Left ventricle myocardium superior (tissue), 1 donor: ENCODE measurements at places on chromosomes 12 and 14. TPM values are rescaled to one million over a fixed set of nuclear protein-coding genes. Genes with fewer than 3 reads are reported as not detected.

GRCh38 chr12:87704374-87704773, 324.8 kb downstream of the C12orf50 start:
- DNase-seq = no peak

DNA sequence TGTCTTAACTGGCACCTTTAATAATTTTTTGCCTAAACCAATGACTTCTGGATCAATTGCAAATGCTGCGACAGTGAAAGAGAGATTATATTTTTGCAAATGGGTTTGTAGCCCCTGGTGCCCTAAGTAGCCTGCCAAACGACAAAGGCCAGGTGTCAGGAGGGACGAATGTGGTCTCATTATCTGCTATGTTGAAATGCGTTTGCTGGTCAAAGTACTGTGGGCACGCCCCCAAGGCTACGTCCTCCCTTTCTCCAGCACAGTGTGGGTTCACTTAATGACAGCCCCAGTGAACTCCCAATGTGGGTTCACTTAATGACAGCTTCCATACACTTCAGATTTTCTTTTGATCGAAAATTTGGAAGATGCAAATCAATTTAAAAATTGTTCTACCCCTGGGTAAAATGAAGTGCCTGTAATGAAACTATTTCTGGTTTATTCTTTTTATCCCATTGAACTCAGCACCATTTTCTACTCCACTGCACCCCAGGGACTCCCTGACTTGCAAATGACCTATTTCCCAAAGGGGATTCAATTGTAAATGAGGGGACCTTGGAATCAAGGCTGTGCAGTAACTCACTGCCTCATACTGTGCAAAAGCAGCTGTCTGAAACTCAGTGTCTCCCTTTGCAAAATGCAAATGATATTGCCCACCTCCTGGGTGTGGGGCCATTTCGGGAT, 1.4 kb downstream of the SERPINA11 start:
- no peak for DNase-seq

DNA sequence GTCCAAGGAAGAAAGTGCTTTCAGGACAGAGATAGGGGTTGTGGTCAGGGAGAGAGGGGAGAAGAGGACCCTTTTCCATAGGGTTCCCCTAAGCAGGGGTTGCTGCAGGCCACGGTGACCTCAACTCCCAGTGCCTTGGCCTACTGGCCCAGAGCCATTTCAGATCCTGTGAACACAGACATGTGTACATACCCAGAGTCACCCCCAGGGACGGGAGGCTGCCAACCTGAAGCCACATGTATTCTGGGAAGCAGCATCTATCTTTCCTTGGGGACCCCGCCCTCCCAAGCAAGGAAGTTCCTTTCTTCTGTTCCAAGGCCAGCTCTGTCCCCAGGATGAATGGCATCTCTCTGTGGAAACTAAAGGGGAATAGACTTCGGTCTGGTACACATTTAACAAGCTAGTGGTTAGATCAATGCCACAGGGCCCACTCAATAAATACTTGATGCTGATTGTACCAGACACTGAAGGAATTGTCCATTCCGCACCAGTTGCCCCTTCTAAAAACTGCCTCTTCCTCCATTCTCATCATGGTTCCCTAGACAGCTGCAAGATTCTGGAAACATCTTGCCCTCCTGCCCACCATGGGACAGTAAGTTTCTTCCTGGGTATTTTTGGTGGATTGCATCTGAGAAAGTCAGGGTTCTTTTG, 25.2 kb upstream of the DGLUCY start:
- no peak for DNase-seq

DNA sequence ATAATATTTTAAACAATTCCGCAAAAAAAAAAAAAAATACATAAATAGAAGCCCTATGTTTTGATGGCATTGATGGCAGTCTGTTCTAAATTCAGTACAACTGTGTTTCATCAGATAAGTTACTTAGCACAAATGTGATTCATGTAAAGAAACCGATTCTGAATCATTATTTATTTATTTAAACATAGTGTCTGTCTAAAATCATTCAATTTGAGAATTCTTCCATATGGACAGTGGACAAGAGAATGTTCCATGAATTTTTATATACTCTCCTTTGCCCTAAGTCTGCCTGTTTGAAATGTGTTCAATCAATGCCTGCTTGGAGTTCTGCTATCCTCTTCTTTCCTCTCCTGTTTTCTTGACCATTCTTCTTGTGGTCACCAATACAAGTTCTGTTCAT, 126.5 kb downstream of the PDE3A start:
- no peak for DNase-seq

- DNase-seq = no peak
Observed at GRCh38 chr14:95256002-95256775, 63.5 kb downstream of the CLMN start.

DNA sequence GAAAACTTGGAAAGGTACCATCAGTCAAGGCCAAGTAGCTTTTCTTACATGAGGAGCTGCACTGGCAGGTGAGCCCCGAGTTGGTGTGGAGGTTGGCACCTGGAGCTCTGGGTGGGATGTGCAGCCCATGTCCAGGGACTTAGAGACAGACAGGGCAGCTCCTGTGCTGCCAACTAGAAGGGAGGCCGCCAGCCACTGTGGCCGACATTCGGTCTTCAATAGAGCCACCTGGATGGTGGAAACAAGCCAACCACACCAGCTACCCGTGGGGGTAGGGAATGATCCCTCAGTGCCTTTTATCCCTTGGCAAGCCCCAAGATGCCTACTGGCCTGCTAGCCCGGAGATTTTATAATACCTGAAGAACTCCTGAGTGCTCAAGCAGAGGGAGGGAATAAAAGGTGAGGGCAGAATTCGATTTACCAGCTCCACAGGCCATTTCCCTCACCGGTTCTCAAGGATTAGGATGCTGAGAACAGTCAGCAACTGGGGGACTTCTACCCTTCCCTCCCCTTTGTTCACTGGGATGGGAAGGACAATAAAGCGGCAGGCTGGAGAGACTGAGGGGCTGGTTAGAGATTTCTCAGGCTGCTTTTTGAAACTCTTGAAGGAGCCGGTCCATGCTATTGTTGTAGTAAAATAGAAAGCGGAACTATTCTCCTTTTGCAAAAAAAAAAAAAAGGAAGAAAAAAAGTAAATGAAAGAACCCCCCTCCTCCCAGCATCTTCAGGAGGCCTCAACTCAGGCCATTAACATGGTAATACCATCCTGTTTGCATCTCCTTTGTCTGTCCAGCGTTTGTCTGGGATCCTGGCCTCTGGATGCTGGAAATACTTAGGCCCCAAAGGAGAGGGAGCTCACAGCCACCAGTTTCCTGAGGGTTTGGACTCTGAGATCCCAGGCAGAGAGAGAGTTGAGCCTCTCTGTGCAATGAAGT, 321.6 kb downstream of the ZFP36L1 start:
- peak; percentile 26 for DNase-seq

GRCh38 chr12:84807249-84807648, 105.3 kb downstream of the SLC6A15 start:
- DNase-seq = no peak

- peak; percentile 88 for DNase-seq
Observed at GRCh38 chr14:104436047-104436591, 143.4 kb upstream of the C14orf180 start.

- no peak for DNase-seq
Observed at GRCh38 chr12:99232324-99232723, 415.2 kb upstream of the GARIN6 start.

DNA sequence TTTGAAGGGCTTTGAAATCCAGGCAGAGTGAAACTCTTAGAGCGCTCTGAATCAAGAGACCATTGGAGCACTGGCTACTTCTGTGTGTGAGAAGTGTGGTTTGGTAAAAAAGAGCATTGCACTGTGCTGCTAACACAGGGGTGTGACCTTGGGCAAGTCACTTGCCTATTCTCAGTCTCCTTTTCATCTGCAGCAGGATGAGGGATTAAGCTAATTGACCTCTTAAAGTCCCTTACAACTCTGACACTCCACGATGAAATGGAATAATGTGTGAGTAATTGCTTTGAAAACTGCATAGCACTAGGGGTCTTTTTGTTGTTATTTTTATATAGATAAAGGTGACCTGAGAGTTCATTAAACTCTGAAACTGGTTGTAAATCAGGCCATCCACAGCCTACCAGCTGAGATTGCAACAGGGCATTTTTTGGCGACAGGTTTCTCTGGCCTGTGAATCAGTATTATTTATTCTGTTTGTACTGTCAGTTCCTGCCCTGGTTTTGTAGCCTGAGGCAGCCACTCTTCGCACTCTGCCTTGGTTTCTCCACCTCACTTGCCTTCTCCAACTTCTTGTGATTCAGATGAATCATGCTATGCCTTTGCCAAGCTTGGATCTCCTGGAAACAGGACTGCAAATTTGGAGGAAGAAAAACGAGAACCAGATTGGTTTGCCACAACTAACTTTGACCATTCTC, 159.9 kb upstream of the PARP11 start:
- no peak for DNase-seq

Gene AKAP3
- 2.4 TPM for total RNA-seq

Gene SYT1
- 0.17 TPM for total RNA-seq

Gene RFX4
- not detected for total RNA-seq

Gene KRT80
- total RNA-seq = not detected

Gene B3GNT4
- not detected for total RNA-seq

Gene PGAM5
- total RNA-seq = 33.7 TPM

Gene WDR20
- total RNA-seq = 20.5 TPM

Gene NKX2-8
- total RNA-seq = not detected

Gene EML1
- 42.9 TPM for total RNA-seq
